ENCODE measurements at places on chromosomes 2 and 18.

DNA sequence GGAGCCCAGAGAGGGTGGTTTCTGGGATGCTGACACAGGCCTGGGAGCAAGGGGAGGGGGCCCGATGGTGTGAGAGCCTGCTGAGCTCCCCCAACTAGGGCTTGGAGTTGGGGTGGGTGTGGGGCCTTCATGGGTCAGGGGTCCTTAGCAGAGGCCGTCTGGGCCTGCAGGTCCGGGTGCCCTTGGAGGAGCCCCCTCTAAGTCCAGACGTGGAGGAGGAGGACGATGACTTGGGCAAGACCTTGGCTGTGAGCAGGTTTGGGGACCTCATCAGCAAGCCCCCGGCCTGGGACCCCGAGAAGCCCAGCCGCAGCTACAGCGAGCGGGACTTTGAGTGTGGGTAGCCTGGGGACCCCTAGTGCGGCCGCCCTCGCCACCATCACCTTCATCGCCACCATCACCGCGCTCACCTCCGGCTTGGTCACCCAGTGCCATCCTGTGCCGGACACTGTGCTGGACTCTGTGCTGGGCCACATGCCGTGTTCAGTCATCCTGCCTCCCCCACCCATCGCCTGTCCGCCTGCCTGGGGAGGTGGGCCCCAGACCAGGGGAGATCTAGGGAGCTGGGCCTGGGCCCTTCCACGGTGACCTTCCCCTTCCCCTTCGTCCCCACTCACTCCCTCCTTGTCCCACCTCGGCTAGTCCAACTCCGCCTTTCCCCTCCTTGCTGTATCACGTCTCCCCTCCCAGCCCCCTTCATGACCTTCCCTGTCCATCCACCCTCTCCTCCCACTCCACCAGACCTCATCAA is 980 bp downstream of the SLC4A3 start:
- no peak for DNase-seq

DNA sequence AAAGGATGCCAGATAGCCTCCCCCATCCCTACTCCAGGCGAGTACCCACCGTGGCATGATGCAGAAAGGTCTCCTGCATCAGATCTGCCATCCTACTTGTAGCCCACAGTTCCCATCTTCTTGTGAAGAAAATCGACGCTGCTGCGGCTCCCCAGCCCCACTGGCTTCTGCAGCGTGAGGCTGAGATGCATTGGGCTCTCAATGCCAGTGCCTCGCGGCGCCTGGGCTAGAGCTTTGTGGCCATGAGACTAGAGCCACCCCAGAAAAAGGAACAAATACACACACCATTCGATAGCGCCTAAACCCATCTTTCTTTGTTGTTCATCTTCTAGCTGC is 2.8 kb downstream of the NOL4 start:
- no peak for DNase-seq

DNA sequence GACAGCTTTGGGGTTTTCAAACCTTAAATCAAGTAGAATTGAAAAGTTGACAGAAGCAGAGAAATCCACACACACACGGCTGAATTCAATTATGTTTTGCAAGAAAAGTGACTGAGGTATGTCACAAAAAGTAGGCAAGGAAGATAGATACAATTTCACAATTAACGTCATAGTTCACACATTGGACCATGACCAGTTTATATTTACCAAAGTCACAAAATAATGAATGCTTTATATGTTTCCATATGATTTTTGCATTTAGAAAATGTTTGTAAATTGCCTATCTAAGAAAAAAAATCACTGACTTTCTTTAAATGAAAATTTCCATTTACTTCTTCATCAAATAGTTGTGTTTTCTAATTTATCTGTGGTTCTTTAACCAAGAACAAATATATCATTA is 29.4 kb upstream of the ZNF516 start:
- no peak for DNase-seq

GRCh38 chr2:28393114-28393836 is 617 bp downstream of the FOSL2 start:
- DNase-seq = peak; percentile 58

DNA sequence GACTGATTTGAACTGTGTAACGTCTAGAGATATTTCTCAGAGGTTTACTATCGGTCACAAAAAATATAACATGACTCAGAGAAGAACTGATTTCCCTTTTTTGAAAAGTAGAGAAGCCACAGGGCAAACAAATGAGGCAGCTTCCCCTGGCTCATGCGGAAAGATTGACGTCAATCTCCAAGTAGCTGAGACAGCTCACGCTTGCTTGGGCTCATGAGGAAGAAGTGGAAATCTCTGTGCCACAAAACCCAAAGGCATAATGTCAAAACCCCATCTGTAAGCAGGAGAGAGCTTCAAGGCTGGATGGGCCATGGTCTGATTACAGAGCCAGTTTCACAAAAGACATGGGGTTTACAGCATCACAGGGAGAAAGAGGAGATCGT is 188.1 kb downstream of the ARL4C start:
- DNase-seq = peak; percentile 67

- no peak for DNase-seq
Observed at GRCh38 chr18:49616618-49617328, 54.9 kb downstream of the LIPG start.

- DNase-seq = no peak
Observed at GRCh38 chr2:85110991-85111560, 22.1 kb upstream of the TCF7L1 start.

DNA sequence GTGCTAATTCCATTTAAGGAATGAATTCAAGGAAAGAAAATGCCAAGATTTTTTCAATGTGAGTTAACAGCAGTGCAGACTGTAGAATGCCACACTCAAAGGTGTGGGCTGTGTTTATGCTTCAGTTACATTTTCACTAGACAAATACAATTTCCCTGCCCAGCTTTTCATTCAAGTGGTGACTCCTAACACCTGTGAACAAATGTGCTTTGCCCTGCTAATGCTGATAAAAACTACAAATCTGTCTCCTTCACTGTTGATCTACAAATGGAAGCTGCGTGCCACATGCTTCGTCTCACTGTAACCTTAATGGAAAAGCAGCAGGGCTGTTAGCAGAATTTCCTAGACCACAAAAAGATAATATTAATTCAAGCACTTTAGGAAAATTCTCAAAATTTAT is 19.8 kb upstream of the TCF4 start:
- DNase-seq = no peak

DNA sequence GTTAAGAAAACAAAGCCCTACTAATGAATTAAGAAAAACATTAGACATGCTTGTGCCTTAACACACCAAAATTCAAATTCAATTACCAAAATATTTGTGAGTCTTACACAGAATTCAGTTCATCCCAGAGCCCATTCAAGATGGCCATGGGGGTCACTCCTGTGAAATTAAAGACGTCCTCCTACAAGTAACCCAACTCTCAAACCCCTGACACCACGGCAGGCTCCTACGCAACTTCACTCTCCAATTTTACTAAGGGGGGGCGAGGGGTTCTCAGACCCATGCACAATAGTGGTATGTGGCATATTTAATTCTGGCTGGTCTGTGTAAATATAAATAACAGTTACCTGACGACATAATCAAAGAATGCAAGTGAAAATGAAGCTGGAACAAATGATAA is 5.0 kb downstream of the ZNF516 start:
- no peak for DNase-seq

DNA sequence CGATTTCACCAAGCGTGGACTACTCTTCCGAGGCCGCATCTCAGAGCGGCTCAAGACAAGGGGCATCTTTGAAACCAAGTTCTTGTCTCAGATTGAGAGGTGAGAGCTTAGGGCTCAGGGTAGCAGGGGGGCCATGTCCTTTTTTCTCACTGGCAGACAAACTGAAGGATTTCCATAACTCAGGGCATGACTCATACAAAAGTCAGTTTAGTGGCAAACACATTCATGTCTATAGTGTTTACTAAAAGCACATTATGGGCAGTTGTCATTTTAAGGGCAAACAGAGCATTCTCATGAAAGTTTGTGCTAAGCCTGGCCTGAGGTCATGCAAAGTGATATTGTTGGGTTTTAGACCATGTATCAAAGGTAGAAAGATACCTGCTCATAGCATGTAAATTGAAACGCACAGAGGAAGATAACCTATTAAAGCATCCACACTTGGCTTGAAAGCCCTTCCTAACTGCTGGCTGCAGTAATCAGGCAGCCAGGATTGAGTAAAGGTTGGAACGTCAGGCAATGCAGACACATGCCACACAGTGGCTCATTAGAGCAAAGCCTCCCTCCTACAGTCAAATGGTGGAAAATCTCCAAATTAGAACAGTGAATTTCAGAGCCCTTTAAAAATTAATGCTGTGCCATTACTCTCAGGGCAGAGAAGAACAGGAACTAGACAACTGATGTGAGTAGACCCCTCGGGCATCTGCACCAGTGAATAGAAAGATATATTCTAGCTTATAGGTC is 54.2 kb downstream of the HK2 start:
- no peak for DNase-seq

- DNase-seq = peak; percentile 87
Observed at GRCh38 chr2:231411831-231412617, 16.5 kb downstream of the B3GNT7 start.

GRCh38 chr2:47058003-47058931 is 96.8 kb downstream of the STPG4 start:
- DNase-seq = no peak

- no peak for DNase-seq
Observed at GRCh38 chr2:110673201-110673600, 4.7 kb downstream of the BUB1 start.

- no peak for DNase-seq
Observed at GRCh38 chr18:34604591-34604990, 105.5 kb upstream of the DTNA start.

GRCh38 chr2:77479895-77480294 is 42.3 kb downstream of the LRRTM4 start:
- DNase-seq = no peak

- DNase-seq = no peak
Observed at GRCh38 chr18:76670564-76671288, 151.6 kb upstream of the ZNF236 start.

DNA sequence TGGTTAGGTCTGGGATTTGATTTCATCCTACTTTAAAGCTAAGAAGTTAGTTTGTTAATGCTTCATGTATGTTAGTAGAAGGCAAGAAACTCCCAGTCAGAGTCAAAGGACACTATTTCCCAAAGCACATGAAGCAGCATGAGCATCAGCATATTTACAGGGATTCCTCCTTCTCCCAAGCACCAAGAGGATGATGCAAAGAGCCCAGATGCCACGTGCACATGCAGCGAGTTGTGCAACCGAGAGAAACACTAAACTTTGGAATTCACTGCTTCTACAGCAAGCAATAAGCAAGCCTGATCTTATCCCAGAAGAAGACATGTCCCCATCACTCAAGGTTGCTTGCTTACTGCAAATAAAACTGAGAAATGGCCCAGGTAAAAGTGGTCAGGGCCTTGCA is 32.5 kb downstream of the CPO start:
- no peak for DNase-seq

- no peak for DNase-seq
Observed at GRCh38 chr2:26530696-26531095, 52.8 kb upstream of the OTOF start.

GRCh38 chr2:28321426-28321825 is 71.2 kb upstream of the FOSL2 start:
- no peak for DNase-seq

- DNase-seq = no peak
Observed at GRCh38 chr18:58254873-58255511, 211.0 kb downstream of the NEDD4L start.

DNA sequence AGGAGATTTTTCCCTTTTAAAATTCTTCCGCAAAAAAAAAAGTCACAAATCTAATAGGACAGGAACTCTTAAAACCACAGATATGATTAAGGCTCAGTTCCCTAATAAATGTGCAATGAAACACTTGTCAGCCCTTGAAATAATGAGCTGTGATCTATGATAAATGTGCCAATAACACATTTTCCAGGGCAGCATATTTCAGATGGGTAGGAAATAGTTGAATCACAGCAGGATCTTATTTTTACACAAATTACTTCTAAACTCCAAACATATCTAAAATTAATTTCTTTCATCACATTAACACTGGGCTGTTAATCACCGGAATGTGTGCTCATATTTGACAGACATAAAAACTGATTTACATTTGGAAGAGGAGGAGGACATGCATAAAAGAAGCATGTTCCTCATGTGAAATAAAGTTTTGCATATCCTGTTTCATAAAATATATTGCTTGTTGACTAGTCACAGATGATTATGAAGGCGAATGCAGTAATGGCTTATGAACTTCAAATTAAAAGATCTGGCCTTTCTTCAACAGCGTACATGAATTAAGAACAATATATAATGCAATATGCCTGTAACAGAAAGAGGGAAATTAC is 281.4 kb downstream of the PAX3 start:
- DNase-seq = no peak

DNA sequence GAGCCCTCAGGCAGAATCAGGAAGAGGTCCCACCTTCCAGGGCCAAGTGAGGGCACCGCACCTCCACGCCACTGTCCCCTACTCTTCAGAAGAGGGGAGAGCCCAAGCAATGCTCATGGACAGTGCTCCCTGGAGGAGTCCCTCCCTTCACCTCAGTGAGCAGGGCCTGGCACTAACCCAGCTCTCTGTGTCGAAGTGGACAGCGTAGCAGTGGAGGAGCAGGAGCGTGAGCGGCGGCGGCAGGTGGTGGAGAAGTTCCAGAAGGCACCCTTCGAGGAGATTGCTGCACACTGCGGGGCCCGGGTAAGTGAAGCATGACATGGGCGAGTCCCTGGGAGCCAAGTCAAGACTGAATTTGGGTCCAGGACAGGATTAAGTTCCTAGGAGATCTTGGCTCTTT is 16.7 kb downstream of the POMC start:
- DNase-seq = no peak

- no peak for DNase-seq
Observed at GRCh38 chr18:36315736-36316135, 18.2 kb downstream of the FHOD3 start.

- no peak for DNase-seq
Observed at GRCh38 chr2:177405029-177405692, 12.6 kb downstream of the AGPS start.

- no peak for DNase-seq
Observed at GRCh38 chr2:115596659-115597375, 1154.4 kb downstream of the DPP10 start.

DNA sequence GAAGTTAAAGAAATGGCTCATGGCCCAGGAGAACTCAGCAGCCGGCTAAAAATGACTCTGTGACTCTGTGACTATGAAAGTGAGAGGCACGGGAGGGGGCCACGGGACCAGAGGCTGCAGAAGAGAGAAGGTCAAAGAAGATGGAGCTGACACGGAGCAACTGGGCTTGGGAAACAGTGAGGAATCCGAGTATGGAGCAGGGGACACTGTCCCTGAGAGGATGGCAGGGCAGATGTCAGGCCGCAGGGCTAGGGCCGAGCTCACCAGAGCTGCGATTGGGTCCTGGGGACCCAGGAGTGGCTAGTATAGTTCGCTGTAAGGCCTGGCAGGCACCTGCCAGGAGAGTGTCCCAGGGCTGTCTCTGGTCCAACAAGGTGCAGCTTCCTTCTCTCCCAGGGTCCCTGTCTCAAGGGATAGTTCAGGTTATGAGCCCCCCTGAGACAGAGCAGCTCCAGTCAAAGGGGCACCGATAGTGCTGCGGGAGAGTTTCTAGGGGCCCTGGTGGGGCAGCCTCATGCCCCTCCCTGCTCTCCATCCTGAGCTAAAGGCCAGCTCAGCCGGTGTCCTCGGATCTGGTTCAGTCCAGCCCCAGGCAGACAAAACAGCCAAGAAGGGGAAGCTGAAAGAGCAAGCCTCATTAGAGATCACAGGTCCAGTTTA is 42.7 kb downstream of the CIB4 start:
- DNase-seq = no peak

- DNase-seq = no peak
Observed at GRCh38 chr2:219501849-219502248, 3.2 kb downstream of the GMPPA start.
